ENCODE measurements at places on chromosomes 5 and 9. TPM values are rescaled to one million over a fixed set of nuclear protein-coding genes. Genes with fewer than 3 reads are reported as not detected.

DNA sequence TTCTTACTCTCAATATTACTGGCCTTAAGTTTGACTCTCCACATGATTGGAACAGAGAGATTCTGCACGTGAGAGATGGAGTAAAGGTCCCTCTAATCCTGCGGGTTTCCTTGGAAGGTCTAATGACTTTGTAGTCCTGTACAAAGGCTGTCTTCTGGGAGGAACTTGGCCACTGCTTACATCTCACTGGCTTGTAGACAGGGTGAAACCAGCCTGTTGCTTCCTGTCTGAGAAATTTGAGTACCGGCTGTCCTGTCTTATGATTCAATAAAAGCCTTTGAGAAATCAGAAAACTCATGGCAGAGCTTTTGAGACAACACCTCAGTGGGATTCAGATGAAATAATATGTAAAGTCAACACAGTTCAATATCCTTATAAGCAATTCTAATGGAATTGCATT lies 43.0 kb downstream of the IL31RA start:
- H3K4me1 ChIP-seq: no peaks in the 10 kb centered on the region
- no peak overlapping the region for H3K4me3 ChIP-seq
- H3K27me3 ChIP-seq: no peaks in the 10 kb centered on the region
- no peaks in the 10 kb centered on the region for H3K36me3 ChIP-seq

DNA sequence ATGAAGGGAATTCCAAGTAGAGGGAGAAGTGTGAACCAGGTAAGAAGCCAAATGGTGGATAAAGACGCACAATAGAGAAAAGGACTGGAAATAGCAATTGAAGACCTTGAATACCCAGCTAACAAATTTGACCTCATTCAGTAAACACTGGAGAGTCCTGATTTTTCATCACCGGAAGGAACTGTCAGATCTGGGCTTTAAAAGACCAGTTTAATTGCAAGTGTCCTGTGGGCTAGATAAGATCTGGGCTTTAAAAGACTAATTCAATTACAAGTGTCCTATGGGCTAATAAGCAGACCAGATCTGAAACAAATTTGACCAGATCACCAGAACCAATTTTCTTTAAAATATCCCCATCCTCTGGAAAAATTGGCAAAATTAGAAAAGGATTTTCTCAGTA lies 380.0 kb downstream of the ACTL7B start:
- no peaks in the 10 kb centered on the region for H3K27me3 ChIP-seq
- no peak overlapping the region for H3K27ac ChIP-seq
- H3K4me1 ChIP-seq: no peaks in the 10 kb centered on the region
- DNase-seq: no peak

GRCh38 chr9:127926906-127927200 lies 3.7 kb downstream of the PIP5KL1 start:
- no peak for DNase-seq
- no peak overlapping the region for H3K27ac ChIP-seq
- no peaks in the 10 kb centered on the region for H3K27me3 ChIP-seq
- H3K36me3 ChIP-seq: no peaks in the 10 kb centered on the region
- no peak overlapping the region for H3K4me3 ChIP-seq
- peaks cover 37% of the 10 kb centered on the region for H3K4me1 ChIP-seq

- no peaks in the 10 kb centered on the region for H3K36me3 ChIP-seq
- no peaks in the 10 kb centered on the region for H3K4me1 ChIP-seq
- H3K4me3 ChIP-seq: no peak overlapping the region
- no peak for DNase-seq
These were observed 80.9 kb upstream of the SPOCK1 start for GRCh38 chr5:137580030-137580429.

DNA sequence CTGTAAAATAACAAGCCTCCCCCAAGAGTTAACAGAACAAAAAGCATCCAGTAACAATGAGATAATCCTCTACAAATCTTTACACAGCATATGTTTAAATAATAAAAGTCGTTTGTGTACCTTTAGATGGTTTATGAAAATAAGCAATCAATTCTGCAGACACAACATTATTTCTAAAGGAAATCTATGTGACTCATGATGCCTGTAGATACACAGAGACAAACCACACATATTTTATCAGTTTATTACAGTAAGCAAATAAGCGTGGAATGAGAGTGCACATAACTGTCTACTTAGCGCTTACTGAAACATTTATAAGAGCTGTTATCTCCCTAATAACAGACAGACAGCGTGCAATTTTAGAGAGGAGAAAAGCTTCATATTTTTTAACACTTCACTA lies 243.6 kb downstream of the AP3B1 start:
- no peaks in the 10 kb centered on the region for H3K4me1 ChIP-seq
- H3K27ac ChIP-seq: no peak overlapping the region
- no peaks in the 10 kb centered on the region for H3K27me3 ChIP-seq
- H3K36me3 ChIP-seq: no peaks in the 10 kb centered on the region
- DNase-seq: no peak

- DNase-seq: no peak
- H3K27ac ChIP-seq: peak overlapping the region; percentile 32
- H3K4me1 ChIP-seq: peaks cover 30% of the 10 kb centered on the region
- no peaks in the 10 kb centered on the region for H3K36me3 ChIP-seq
These were observed 481 bp downstream of the MRPL36 start for GRCh38 chr5:1799110-1799601.

DNA sequence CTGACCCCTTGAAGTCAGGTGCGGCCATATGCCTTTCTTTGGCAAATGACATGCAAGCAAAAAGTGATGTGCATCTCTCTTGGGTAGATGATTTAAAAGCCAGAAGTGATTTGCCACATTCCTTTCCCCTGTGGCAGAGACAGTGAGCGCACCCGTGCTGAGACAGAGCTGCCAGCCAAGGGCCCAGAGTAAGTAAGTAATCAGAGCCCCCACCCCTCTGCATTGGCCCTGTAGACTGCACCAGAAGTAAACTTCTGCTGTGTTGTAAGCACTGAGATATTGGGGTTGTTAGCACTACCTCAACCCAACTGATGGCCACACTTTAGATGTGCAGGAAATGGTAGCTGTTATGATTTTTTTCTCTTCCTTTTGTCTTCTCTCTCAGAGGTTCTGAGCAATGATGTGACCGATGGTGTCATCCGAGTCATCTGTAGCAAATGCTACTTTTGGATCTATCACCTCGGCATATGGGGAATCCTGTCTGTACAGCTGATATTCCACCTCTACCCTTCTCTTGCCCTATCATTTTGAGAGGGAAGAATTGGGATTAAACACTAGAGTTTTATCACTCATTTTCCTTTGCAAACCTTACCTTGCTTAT lies 58.0 kb downstream of the DOCK2 start:
- H3K27me3 ChIP-seq: no peaks in the 10 kb centered on the region
- no peak overlapping the region for H3K4me3 ChIP-seq
- H3K4me1 ChIP-seq: no peaks in the 10 kb centered on the region
- no peak for DNase-seq

DNA sequence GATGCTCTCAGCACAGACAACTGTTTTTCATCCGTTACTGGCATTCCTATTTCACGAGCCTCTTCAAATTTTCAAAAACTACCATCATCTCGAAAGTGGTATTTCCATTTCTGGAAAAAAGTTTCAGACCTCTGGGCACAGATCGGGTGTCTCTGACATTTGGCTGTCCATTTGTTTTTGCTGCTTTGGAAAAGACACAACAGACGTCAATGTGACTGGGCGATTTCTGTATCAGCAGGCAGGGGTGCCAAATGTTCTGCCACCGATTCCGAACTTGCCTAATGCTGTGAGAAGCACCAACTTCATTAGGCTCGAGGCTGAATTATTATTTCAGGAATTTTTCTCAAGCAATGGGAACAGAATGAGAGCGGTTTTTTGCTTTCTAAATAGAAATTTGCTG lies 105.6 kb downstream of the ARSB start:
- DNase-seq: no peak

DNA sequence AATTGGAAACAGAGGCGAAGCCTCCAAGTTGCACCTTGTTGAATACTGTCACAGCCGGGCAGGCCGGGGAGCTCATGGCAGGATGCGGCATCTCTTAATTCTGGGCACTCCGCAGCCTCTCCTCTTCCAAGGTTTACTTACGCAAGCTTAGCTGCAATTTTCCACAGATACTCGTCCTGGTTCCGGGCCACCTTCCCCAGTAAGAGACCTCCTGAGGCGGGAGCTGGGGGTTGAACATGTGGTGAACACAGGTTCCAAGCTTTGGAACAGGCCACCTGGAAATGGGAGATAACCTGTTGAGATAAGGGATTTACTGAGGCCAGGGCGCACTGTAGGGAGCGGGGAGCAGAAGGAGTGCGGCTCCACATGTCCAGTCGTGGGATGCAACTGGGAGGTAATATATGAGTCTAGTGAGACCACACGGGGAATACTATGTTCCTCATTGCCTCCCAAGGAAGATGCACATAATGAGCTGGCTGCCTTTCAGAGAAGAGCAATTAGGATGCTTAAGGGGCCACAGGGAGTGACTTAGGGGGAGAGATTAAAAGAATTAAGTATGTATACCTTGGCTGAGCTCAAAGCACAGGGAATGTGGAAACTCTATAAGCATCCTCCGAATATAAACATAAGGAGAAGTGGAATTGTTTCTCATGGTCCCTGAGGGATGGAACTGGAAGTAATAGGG lies 335.2 kb downstream of the CWC27 start:
- H3K27ac ChIP-seq: peak overlapping the region; percentile 80
- H3K4me3 ChIP-seq: no peak overlapping the region
- peaks cover 9% of the 10 kb centered on the region for H3K4me1 ChIP-seq
- peak; percentile 14 for DNase-seq
- H3K27me3 ChIP-seq: no peaks in the 10 kb centered on the region

DNA sequence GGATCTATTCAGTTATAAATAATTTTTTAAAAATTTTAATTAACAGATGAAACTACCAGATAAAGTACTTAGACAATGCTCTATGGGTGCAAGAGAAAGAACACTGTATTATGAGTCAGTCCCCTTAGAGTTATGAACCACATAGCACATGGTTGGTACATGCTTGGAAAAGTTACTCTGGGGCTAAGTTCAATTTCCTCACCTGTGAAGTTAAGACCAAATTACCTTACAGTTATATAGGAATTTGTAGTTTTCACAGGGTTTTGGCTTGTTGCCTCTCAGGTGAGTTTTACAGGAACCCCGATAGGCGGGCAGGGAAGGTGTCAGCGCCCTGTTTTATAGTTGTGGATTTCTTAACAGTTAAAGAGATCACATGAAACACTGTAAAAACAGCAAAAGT lies 1.2 kb downstream of the PANK3 start:
- no peaks in the 10 kb centered on the region for H3K36me3 ChIP-seq
- no peak overlapping the region for H3K4me3 ChIP-seq
- H3K27me3 ChIP-seq: no peaks in the 10 kb centered on the region
- H3K4me1 ChIP-seq: peaks cover 41% of the 10 kb centered on the region
- peak overlapping the region; percentile 88 for H3K27ac ChIP-seq

DNA sequence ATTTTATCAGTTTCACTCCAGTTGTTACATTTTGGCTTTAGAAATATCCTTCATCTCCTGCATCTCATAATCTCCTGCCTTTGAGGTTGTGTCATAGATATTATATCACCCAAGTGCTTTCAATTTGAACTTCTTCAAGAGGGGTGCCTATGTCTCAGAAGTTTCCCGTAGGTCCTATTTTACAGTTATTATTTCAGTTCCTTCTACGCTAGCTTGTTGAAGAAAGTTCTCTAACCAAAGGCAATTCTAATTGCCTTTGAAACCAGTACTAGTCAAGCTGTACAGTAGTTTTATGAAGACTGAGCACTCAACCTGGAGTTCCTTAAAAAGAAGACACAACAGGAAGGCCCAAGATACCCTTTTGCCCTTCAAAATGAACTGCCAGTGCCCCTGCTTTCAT lies 116.4 kb downstream of the ZCCHC7 start:
- peaks cover 2% of the 10 kb centered on the region for H3K4me1 ChIP-seq
- H3K36me3 ChIP-seq: no peaks in the 10 kb centered on the region
- H3K27me3 ChIP-seq: no peaks in the 10 kb centered on the region
- no peak for DNase-seq

GRCh38 chr5:176166427-176166826 lies 71.8 kb upstream of the SIMC1 start:
- DNase-seq: no peak
- no peaks in the 10 kb centered on the region for H3K36me3 ChIP-seq
- no peaks in the 10 kb centered on the region for H3K27me3 ChIP-seq
- no peaks in the 10 kb centered on the region for H3K4me1 ChIP-seq

Gene GZMA
- not detected for total RNA-seq

Gene LEAP2
- total RNA-seq: 3.4 TPM

Gene GLRX
- 8.6 TPM for total RNA-seq

Measured in body of pancreas (tissue), 4 donors.